Hematopoietic multipotent progenitor cell treated with erythropoietin and hydrocortisone succinate and interleukin-3 and kit ligand, for 8 days (in vitro differentiated cells): ENCODE measurements at places on chromosomes 6 and 20.

DNA sequence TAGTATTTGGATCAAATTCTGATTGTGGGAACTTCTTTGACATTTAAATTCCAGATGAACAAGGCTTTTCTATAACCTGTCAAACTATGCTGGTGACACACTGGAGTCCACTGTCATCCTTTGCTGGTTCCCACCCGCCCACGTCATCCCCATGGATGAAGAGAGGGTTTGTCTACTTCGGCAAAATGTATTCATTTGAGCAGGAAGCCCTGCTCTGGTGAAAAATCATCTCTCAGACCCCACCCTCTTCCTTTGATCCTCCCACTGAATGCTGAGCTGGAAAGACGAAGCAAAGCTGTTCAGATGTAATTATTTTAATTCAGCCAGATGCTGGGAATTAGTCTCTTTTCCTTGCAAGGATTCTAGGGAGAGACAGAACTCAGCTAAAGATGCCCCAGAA lies 50.5 kb downstream of the CPNE5 start:
- no peak for DNase-seq

GRCh38 chr6:115717062-115717461 lies 343.6 kb downstream of the FRK start:
- DNase-seq: no peak

DNA sequence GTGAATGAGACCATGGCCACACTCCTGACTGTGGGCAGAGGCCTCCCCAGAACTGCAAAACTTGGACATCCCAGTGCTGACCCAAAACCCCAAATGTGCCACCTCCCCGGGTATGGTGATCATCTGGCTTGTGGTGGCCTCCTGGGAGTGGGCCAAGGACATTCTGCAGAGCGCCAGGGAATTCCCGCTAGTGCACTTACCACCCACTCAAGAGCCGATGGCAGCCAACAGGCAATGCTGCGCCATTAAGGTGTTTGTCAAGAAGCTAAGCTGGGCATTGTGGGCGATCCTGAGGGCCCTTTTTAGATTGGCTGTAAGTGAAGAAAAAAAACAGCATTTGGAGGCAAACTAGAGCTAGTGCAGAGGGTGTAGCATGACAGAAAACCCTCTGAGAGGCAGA lies 9.4 kb downstream of the MMP24 start:
- DNase-seq: no peak

DNA sequence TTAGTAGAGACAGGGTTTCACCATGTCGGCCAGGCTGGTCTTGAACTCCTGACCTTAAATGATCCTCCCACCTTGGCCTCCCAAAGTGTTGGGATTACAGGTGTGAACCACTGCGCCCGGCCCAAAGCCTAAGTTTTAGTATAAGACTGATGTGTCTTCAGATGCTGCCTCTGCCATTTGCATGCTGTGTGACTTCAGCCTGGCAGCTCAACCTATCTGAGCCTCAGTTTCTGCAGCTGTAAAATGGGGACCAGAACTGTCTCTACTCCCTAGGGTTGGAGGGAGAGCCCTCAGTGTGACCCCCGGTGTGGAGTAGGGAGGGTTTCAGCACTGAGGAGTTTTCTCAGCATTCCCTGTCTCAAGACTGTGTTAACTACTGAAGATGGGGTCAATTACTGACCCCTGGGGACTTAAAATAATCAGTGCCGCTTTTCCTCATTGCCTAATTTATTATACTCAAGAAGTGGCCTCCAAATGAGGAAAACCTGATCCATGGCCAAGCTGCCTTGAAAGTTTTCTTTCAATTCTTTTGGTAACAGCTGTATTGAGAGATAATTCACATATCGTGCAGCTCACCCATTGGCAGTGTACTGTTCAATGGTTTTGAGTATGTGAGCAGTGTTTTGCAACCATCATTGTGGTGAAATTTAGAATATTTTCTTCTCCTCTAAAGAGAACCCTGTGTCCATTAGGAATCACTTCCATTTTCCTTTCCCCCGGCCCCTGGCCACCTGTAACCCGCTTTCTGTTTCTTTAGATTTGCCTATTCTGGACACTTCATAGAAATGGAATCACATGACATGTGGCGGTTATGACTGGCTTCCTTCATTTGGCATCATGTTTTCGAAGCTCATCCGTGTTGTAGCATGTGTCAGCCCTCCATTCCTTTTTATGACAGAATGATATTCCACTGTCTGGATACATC lies 64.8 kb downstream of the PHACTR3 start:
- DNase-seq: no peak

DNA sequence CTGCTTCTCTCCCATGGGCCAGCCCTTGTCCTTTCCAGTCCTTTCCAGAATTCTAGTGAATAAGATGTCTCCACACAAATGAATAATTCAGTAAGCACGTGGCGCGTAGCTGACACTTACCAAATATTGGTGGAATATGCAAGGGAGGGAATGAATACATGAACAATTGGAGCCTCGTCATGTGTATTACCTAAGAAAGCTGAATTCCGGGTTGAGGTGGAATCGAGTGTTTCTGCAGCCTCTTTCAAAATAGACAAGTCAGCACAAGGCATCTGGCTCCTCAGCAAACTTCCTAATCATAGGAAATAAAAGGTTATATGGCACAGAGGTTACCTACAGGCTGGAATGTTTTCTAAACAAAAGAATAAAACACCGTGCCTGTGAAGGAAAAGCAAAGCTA lies 47.0 kb upstream of the NT5E start:
- DNase-seq: no peak

- DNase-seq: no peak
These were observed 64.2 kb upstream of the SUPT3H start for GRCh38 chr6:45441851-45442453.

- peak; percentile 42 for DNase-seq
These were observed 55.2 kb upstream of the RREB1 start for GRCh38 chr6:7052443-7053011.
